ENCODE measurements at places on chromosomes 4 and X. TPM values are rescaled to one million over a fixed set of nuclear protein-coding genes. Genes with fewer than 3 reads are reported as not detected.

DNA sequence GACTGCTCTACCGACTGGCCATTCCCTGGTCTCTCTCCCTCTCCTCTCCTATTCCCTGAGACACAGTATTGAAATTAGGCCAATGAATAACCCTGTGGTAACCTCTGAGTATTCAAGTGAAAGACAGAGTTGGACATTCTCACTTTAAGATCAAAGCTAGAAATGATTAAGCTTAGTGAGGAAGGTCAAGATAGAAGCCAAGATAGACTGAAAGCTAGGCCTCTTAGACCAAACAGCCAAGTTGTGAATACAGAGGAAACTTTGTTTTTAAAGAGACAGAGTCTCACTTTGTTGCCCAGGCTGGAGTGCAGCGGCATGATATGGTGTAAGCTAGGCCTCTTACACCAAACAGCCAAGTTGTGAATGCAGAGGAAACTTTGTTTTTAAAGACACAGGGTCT lies 64.6 kb downstream of the KDM6A start:
- no peak for DNase-seq

- no peak for DNase-seq
These were observed 67.9 kb downstream of the NHS start for GRCh38 chrX:17442898-17443297.

DNA sequence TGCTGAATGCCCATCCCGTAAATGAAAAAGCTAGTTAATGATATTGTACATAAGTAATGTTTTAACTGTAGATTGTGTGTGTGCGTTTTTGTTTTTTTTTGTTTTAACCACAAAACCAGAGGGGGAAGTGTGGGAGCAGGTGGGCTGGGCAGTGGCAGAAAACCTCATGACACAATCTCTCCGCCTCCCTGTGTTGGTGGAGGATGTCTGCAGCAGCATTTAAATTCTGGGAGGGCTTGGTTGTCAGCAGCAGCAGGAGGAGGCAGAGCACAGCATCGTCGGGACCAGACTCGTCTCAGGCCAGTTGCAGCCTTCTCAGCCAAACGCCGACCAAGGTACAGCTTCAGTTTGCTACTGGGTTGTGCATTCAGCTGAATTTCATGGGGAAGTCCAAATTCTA lies at the start of gene SPP1:
Gene SPP1 (plus strand): TSS at position 249 of the 400 bp plus-strand sequence. CDS start 1,182 bp downstream, outside the sequence.
- no peak for DNase-seq

DNA sequence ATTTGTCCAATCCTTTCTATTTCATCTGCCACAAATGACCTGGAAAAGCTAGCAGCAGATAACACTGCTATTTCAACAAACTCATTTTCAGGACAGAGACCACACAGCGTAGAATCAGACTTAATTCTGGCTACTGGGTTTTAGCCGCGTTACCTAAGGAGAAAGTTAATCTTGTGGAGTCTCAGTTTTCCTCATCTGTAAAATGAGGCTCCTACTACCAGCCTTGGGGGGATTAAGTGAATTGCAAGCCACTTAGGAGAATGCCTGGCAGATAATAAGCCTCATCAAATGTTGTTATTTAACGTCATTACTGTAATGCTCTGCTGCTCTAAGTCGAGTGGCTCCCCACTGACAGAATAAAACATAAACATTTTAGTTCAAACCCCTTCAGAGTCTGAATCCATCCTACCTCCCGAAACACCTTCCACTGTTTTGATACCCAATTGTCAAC lies 1.4 kb downstream of the CCNI start:
- no peak for DNase-seq

DNA sequence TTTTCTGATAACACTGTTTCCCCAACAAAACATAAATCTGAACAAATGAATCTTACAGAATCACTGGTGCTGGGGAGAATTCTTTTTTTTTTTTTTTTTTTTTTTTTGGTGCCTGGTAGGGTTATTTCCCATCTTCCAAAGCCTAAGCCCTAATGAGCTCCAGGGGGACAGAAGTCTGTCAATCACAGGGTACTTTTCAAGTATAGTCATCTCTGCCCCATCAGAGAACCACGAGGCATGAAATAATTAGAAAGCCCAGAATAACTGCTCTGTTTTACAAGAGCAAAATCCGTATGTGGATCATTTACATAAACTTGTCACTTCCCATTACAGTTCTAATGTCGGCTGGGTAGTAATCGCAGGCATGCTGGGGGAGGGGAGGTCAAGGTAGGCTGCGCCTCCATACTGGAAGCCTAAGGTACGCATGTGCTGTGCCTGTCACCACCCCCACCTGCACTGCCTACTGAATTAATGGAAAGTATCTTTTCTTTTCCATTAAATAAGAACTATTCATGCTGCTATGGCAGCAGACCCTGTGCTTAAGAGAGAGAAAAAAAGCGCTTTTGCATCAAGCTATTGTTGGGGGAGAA lies 164.7 kb upstream of the LEF1 start:
- DNase-seq, result no peak

- no peak for DNase-seq
These were observed 47.8 kb upstream of the DUSP21 start for GRCh38 chrX:44795945-44796450.

DNA sequence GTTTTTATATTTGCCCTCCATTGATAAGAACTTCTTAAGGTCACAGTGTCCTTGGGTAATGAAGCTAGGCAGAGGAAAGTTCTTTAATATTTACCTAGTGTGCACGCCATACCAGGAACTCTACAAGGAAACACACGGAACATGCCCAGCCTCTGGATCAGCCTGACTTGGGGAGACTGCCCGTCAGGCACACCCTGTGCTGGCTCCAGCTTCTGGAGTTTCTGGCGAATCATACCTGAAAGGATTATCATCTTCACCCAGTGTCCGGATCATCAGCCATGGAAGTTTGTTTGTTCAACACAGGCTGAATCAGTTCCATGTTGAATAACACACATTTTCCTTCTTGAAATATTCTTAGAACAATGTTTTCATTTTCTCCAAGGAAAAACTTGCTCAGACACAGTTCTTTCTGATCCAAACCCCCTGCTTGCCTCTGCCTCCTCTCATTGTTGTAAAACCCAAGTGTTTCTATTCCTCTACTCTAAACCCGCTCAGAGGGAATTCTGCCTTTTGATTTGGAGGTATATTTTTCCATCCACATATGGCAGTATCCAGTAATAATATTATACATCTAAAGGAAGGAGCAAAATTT lies 176.7 kb downstream of the SHROOM3 start:
- no peak for DNase-seq

DNA sequence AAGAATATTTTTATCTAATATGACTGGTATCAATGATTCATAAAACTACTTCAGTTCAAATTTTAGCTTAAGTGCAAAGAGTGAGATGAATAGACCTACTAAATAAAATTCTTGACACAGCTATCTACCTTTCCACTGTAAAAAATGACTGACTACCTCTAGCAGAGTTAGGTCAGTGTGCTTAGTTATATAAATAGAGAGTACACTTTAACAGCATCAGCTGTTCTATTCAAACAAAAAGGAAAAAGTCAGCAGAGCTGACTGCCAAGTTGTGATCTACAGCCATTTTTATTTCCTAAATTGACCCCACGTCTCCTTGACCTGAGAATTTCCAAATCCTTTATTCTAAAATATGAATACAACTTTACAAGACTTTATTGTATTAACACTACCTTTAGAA lies 262.4 kb downstream of the CAMK2D start:
- DNase-seq, result no peak

GRCh38 chrX:46386511-46386910 lies 158.7 kb downstream of the ZNF674 start:
- no peak for DNase-seq

DNA sequence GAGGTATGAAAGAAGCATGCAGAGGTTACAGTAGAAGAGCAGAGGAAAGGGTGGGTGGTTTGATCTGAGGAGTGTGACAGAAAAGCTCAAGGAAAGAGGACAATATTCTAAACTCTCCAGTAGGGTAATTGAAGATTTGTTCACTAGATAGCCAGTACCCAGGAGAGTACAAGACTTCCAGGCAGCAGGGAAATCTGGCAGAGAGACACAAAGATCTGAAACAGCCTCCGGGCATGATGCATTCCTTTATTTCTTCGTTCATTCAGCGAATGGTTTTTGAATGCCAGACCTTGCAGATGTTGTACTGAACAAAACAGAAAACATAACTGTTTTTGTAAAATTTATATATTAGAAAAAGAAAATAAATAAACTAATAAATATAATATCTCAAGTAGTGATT lies 766.6 kb downstream of the FAT4 start:
- DNase-seq, result no peak

DNA sequence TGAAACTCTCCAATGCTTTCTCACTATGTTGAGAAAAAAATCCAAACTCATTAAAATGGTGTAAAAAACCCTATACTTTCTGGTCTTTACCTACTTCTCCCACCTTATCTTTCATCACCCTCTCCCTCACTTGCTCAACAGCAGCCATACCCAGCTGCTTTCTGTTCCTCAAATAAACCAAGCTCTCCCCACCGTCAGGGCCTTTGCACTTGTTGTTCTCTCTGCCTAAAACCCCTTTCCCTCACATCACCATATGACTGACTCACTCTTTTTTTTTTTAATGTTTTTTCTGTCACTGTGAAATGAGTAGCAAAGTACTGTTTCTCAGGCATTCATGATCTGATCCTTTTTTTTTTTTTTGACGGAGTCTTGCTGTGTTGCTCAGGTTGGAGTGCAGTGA lies 122.3 kb upstream of the TMEM164 start:
- DNase-seq, result no peak

GRCh38 chr4:1706358-1706757 lies 5.8 kb downstream of the SLBP start:
- no peak for DNase-seq

LRBA gene
- 26.4 TPM for total RNA-seq

F8A2 gene
- total RNA-seq, result not detected

MAGEE2 gene
- total RNA-seq, result not detected

CHRNA9 gene
- total RNA-seq, result not detected
